RCC 7860 (cell line): ENCODE measurements at places on chromosomes 11 and 22.
A peak's percentile ranks its signal among the peaks of the same experiment; 100 is the strongest.

DNA sequence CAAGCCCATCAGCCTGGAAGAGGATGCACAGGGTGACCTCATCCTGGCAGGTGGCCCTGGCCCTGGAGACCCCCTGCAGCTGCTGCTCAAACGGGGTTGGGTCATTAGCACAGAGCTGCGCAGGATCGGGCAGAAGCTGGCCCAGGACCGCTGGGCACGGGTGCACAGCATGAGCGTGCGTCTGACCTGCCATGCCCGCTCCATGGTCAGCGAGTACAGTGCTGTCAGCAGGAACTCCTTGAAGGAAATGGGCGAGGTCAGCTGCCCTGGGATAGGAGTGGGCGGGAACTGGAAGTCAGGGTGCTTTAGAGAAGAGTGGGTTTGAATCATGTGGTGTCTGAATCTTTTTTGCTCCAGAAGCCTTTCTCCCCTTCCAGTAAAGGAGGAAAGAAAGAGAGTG, 61.1 kb downstream of the INSC start:
- no peak for DNase-seq

DNA sequence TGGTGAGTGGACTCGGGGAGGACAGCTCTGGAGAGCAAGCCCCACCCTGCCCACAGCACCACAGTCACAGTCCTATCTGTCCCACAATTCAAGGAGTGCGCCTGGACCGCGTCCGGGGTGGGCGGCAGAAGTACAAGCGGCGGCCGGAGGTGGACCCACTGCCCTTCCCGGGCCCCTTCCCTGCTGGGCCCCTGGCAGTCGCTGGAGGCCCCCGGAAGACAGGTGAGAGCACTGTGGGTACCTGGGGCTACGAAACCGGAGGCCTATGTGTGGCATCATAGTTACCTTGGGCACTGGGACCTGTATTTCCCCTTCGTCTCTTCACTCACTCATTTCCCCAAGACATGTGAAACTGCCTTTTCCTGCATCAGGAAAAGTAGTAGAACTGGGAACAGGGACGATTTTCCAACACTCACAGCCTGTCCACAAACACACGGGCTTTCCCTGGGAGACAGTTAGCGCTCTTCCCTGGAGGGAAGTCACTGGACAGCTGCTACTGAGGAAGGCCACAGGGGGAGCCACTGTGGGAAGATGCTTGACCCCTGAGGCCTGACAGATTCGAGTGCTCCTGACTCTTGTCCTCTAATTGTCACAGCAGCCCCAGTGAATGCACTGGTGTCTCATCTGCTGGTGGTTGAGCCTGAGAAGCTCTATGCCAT, 3.1 kb downstream of the TRMT112 start:
- DNase-seq = no peak

DNA sequence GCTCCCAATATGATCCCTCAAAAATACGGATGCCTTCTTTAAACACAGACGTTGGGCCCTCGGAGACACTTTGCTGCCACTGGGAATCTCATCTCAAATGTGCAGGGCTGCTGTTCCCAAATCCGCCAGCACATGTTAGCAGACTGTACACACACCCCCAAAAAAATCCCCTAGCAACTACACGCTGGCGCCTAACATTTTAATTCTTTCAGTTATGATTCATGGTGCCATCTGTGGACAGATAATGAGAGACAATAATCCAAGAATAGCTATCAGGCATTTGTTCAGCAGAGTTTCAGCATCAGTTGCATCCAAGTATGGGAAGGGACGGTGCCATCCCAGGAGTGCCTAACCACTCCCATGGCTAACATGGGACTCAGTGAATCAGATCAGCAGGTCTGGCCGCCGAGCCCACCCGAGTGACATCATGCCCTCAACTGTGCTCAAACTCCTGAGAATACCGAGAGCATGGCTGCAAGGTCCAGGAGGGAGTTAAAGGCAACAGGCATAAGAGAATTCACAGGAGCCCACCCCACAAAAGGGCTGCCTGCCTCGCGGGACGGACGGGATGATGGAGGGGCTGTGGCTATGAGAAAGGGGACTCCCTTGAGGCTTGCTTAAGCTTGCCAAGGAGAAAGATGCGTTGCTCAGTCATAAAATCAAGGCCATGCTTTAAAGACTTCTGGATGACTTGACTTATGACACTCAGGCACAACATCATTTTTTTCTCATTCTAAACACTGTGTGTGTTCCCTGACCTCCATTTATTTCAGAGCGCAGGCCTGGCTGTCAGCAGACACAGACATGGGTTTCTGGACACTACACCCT, 337.0 kb downstream of the SHANK2 start:
- no peak for DNase-seq

DNA sequence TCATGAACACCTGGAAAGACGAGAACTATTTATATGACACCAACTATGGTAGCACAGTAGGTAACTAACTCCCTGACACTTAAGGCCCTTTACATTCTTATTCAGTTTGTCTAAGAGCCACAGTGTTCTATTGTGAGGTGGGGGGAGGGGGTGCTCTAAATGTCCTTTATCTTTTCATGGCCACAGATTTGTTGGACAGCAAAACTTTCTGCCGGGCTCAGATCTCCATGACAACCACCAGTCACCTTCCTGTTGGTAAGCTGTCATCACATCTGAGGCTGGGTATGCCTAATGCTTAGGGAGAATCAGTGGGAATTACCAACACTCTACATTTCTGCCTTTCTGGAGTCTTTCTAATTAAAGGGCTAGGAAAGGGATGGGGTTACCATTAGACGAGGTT, 30.7 kb downstream of the EHF start:
- DNase-seq = peak; percentile 57

GRCh38 chr11:85810521-85810870, 445 bp downstream of the SYTL2 start:
- no peak for DNase-seq

DNA sequence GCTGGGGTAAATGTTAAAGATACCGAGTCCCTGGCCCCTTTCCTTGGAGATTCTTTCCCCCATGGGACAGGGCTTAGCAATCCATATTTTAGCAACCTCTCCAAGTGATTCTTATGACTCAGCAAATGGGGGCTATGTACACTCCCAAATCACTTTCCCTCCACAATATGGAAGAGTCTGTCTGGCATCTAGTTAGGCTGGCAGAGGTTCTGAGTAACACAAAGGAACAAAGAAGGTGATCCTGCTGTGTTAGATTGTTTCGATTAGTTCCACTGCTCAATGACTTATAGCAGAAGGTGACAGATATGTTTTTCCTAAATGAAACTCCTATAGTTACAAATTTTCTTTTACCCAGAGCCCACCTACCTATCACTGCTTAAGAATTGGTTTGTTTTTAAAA, 154.0 kb upstream of the SYT13 start:
- no peak for DNase-seq

DNA sequence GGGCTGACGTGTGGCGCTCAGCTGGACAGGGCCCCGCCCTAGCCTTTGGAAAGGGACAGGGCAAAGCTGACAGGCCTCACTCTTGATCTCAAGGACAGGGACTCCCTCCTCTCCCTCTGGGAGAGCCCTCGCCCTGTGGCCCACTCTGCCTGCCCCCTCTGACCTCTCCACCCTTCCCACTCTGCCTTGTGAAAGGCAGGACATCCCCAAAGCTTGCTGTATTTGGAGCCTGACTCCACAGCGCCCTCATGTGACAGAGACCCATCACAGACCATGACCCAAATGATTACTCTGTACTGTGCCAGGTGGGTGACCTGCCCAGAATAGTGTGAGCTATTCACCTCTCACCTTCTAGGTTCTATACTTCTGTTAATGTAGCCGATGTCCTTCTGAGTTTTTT, 18.8 kb downstream of the P2RY2 start:
- DNase-seq = peak; percentile 20

DNA sequence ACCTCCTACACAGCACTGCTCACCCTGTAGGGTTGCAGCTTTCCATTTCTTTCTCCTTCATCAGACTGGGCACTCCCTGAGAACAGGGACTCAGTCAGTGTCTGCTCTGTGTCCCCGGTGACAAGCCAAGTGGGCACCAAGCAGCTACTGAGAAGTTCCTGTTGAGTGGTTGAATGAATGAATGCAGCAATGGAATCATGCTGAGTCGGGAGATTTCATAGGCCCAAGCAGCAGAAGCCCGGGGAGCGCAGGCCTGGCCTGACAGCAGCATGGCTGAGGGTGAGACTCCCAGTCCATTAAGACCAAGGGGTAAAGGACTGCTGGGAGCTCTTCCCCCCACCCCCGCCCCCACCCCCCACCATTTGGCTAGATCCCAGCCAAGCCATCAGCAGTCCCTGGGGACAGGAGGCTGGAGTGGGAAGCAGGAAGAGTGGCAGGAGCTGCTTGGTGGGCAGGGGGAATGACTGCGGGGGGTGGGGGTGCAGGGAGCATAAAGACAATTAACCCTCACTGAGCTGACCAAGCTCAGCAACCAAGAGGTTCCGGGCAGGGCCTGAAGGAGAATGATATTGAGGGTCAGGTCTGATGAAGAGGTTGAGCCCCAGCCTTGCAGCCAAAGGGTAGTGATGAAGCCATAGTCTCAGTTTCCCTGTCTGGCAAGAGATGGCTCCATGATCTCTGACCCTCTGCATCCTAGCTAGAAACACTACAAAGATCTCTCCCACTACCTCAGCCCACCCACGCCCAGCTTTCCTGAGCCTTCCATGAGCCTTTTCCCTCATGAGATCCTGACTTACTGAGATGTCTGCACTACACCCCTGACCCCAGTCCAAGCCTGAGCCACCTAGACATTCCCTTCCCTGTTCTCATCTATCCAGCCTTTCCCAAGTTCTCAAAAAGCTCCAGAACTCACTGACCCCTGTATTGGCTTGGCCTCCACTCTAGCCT, 2.8 kb downstream of the PDE2A start:
- DNase-seq = no peak

- no peak for DNase-seq
Observed at GRCh38 chr11:9762531-9762930, 98.7 kb downstream of the SWAP70 start.

GRCh38 chr22:35561796-35562526, 21.3 kb downstream of the RASD2 start:
- DNase-seq = peak; percentile 71

DNA sequence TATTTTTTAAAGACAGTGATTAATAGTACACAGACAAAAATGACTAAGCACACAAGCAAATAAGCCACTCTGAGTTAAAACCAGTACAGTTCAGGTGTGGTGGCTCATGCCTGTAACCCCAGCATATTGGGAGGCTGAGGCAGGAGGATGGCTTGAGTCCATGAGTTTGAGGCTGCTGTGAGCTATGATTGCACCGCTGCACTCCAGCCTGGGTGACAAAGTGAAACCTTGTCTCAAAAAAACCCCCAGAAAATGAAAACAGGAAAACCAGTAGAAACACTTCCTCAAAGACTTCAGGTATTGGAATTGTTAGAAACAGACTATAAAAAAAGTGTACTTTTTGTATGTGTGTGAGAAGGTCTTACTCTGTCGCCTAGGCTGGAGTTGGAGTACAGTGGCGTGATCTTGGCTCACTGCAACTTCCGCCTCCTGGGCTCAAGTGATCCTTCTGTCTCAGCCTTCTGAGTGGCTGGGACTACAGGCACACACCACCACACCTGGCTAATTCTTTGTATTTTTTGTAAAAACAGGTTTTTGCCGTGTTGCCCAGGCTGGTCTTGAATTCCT, 33.0 kb downstream of the PPP6R2 start:
- no peak for DNase-seq

DNA sequence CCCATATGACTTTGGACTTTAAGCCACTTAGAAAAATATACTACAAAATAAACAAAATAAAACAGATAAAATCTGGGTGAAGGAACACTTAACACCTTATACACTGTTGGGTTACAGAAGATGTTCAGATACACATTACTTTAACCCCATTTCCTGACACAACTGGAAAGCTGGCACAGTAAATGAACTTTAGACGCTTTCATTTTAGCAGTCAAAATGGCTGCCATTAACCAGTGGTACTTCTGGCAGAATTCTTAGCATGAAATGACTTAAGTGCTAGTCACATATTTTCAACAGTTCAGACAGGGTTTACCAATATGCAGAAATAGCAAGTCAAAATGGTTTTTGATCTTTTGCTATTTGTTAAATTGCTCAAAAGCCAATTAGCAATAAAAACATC, 37.9 kb downstream of the PIK3C2A start:
- DNase-seq = no peak
